ENCODE measurements at places on chromosomes 16 and 17.

GRCh38 chr16:64773184-64773583 lies 348.7 kb downstream of the CDH11 start:
- no peak for DNase-seq

GRCh38 chr16:56460101-56460500 lies 8.7 kb downstream of the OGFOD1 start:
- no peak for DNase-seq

DNA sequence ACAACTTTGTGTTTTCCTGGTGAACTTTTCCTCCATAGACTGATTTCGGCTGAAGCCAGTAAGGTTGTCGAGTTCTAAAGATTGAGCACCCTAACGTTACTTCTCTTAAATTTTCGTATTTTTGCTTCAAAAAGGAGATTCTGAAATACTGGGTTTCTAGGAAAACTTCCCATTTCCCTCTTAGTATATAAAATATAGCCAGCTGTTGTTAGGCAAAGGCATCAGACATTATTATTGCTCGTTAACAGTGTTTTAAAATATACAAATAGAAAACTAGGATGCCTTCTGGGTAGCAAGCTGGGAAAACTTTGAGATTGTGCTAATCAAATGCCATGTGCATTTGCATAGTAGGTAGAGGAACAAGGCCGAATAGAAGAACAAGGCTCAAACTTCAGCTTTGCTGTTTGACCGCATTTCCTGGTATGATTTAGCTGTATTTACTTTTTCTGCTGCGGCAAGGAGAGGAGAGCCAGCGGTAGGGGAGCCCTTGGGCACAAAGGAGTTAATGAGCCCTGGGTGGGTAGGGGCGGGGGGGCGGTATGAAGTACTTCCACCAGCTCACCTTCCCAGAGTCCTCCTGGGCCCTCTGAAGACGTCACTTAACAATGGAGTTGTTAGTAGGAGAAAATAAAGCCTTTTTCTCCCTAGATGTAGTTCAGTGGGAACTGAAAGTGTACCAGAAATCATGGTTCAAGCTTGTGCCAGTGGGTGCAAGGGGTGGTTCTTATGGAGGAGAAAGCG lies 151.9 kb downstream of the MSI2 start:
- DNase-seq = no peak

DNA sequence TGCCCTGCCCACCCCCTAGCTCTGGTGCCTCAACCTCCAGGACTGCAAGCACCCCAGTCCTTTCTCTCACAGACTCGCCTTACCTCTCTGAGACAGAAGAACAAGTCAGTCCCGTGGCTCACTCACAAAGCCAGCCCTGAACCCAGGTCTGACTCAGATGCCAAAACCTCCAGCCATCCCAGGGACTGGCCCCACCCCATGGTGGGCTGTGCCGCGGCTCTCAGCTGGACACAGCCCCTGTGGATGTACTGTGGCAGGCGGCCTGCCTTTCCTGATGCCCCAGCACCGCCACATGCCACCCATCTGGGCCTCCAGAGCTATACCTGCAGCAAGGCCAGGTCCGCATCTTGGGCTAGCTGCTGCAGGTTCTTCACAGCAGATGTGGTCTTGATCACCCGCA lies 19.8 kb downstream of the MPG start:
- DNase-seq = no peak

GRCh38 chr16:84598360-84598759 lies 19.5 kb downstream of the COTL1 start:
- DNase-seq = no peak

- DNase-seq = no peak
Measured at GRCh38 chr17:41428591-41429291, 4.4 kb upstream of the KRT37 start.

GRCh38 chr16:81553814-81554675 lies 109.4 kb downstream of the CMIP start:
- DNase-seq = no peak

GRCh38 chr17:39104046-39104445 lies 47.4 kb downstream of the PLXDC1 start:
- no peak for DNase-seq

DNA sequence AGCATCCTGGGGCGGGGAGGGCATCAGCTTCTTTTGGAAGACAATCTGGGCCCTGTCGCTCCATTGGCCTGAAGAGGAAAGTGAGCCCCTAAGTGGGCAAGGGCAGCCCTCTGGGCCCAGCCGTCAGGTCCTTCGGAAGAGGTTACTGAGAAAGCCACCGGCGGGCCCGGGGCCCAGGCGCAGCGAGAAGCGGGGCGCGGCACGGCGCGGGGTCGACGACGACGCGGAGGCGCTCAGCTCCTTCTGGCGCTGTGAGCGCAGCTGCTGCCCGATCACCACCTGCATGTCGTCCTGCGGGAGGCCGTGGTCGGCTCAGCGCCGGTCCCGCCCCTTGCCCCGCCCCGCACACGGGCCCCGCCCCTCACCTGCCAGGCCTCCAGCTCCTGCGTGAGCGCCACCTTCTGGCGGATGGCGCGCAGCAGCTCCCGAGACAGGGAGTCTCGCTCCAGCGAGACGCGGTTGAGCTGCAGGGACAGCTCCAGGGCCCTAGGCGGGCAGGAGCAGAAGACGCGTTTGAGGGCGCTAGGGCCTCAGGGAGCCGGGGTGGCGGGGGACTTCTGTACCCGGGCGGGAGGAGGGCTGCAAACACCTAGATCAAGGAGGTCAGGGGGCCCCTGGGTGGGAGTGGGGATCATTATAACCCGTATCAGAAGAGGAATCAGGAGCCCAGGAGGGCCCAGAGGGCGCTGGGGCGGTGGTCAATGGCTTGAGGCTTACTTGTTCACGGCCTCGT lies 4.3 kb downstream of the THOC6 start:
- no peak for DNase-seq

- no peak for DNase-seq
Measured at GRCh38 chr16:50502616-50503011, 45.6 kb upstream of the NKD1 start.

DNA sequence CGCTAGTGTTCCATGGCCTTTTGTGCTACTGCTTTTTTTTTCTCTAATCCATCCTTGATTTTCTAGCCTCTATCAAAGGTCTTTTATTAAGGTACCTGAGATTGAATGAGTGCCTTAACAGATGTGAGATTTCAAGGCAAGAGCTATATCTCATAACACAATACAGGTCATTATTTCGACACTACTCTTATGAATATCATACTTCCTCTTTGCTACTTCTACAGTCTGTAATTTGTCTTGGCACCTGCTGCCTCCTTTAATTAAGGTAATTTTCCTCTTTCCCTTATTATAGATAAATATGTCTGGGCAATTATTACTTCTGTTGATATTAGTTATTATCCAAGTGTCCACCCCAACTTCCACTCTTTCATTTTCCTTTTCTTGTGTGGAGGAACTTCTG lies 5.3 kb downstream of the KRT28 start:
- DNase-seq = no peak

- DNase-seq = no peak
Measured at GRCh38 chr16:2043667-2044451, 3.8 kb downstream of the NTHL1 start.
